ENCODE measurements at places on chromosomes 2 and 18.

- DNase-seq = peak; percentile 95
Observed at GRCh38 chr2:128321784-128322714, 3.4 kb upstream of the HS6ST1 start.

DNA sequence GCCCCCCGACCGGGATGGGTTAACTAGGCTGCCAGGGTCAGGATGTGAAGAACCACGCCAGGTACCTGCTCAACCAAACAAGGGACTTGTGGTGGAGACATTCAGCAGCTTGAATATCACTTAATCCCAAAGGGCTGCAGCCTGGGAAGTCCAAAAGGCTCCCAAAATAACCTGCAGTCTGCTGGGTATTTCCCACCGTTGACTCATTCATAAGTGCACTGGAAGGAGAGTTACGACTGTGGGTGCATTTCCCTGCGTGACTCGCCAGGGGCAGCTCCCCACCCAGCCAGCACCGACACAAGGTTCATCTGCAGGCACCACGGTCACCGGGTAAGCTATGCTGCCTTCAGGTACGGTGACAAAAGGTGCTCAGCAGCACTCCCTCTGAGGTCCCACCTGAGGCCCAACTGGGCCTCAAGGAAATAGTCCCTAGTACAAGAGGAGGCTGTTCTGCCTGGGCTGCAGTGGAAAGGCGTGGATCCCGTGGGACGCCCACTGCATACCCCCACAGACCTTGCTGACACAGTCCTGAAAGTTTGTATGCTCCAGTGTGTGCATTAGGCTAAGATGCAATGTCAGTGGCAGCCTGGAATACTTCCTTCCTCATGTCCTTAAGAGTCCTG is 86.5 kb downstream of the UXS1 start:
- peak; percentile 32 for DNase-seq

DNA sequence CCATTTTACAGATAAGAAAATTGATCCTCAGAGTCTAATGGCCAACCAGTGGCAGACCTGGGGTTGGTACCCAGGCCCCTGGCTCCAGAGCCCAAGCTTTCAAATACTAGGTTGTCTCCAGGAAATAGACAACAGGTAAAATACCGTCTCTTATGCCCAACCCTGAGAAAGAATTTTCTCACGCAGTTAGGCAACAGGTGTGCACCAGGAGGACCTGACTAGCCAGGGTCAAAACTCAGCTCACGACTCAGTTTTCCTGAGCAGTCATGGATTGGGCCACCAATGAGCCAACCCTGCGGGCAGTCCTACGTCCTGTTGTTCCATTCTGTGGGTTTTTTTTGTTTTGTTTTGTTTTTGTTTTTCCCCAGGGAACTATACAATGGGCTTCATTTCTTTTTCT is 13.5 kb downstream of the TRIB2 start:
- no peak for DNase-seq

DNA sequence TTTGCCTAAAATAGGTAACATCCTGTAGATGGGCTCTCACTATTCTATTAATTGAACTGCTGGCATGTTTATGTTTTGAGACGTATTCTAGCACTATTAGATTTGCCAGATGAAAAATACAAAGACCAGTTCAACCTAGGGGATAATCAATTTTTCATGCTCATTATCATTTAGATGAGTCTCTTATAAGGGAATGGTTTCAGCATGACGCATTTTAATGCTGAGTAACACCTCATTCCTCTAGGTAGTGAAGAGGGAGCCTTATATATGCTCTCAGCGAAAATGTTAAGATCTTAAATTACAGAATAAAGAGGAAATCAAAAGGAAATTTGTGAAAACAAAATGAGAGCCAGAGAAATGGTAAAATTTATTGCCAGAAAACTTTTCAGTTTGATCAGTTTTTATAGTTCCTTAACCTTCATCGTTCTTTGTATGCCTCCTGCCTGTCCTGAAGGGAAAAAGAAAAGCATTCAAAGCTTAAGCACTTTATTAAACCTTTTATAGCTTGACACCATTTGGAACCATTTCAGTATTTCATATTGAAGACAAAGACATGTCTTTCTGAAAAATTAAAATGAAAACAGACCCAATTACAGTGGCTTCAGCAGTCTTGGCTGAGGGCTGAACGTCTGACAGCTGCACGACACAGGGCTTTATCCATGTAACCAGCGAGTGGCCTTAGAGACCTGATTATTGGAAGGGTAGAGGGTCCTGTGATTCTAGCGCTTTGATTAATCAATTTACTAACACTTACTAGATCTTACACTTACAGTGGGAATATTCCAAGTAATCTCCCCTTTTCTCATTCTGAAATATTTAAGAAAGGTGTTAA is 112.8 kb downstream of the ADCYAP1 start:
- no peak for DNase-seq

DNA sequence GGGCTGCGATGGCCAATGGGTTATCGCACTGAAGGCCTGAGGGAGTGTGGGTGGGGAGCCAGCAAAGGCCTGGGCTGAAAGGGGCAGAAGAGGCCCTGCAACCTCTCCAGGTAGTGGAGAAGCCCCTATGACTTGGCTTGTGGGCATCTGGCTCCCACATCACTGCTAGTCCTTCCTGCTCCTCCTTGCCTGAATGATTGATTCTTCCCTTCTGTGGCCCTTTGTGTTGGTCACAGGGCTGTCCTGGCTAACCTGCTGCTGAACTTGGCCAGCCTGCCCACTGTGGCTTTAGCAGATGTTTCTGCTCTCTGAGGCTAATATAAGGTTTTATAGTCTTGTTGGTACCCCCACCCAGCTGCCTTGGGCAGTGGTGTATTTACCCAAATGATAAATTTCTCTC is 136.2 kb upstream of the ALPP start:
- DNase-seq = no peak

DNA sequence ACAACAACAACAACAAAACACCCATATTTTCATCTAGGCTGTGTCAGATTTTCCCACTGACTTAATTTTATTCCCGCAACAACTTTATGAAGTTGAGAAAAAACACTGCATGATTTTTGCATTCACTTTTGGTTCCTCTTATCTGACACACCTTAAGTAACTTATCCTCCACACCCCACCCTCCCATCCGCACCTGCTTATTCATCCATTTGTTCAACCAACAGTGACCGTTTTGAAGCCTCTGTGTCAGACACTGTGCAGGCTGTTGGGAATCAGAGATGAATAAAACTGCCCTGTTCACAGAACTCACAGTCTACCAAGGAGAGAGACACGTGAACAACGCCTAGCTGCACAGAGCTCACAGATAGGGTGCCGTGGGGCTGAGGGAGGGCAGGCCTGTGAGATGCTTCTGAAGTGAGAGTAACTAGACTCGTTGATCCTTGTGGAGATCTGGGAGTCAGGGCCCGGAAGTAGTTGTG is 7.4 kb downstream of the CNNM4 start:
- DNase-seq = no peak

DNA sequence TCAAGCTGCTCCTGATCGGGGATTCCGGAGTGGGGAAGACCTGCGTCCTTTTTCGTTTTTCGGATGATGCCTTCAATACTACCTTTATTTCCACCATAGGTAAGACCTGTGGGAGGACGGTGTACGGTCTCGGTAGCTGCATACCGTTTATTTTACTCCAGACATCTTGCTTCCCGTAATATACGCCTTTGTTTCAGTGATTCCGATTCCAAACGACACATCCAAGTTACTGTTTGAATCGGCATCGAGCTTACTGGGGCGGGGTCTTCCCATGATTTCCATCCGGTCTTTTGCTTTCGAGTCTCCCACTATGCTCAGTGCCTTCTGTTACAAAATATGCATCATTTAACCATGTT is 731 bp downstream of the RAB10 start:
- DNase-seq = no peak

GRCh38 chr2:12543978-12544558 is 172.7 kb upstream of the TRIB2 start:
- peak; percentile 68 for DNase-seq

DNA sequence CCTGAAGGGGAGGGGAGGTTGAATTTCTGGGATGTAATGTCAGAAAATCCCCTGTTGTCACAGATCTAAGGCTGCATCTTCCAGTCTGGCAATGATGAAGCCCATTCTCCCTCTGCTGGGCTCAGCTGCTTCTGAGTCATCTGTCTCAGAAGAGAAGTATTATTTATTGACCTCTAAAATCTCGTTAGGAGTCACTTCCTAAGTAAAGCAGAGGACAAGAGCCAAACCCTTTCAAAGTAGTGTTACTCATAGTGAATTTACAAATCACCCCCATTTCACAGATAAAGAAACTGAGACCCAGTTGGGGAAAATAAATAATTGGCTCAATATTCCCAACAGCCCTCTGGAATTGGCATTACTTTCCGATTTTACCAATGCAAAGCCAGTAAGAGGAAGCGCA is 167.3 kb upstream of the SKOR2 start:
- peak; percentile 21 for DNase-seq

- DNase-seq = no peak
Observed at GRCh38 chr2:97701186-97701585, 12.2 kb upstream of the ZAP70 start.

DNA sequence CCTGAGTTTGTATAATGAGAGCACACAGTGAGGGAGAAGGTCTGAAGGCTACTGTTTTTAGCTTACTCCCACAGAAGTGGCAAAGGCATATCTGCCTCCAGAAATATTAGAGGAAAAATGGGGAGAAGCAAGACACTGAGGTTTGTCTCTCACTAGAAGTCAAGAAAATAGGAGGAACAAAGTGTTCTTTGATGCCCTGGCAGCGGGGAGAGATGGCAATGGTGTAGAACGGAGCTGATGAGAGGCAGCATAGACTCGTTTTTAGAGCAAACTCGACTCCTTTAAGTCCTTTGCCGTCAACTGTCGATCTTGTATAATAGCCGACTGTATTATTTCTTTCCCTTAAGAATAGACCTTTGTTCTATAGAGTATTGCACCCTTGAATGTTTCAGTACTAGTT is 73.8 kb downstream of the ANKRD44 start:
- DNase-seq = no peak

DNA sequence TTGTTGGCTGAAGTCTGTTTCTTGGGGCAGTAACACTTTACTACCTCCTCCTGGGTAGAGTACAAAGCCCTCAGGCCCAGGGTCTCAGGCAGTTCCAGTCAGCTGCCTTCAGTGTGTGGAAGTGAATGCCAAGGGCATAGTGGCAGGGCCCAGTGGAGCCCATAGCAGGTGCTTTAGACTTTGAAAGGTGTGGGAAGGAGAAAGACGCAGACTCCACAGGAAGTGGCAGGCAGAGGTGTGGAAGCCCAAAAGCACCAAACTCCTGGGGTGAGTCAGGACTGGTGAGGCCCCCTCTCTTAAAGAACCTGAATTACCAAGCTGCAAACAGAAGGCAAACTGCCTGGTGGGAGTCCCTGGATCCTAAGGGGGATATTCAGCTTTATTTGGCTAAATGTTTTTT is 45.3 kb downstream of the ADAM23 start:
- no peak for DNase-seq

- DNase-seq = no peak
Observed at GRCh38 chr2:143262389-143262788, 133.2 kb downstream of the ARHGAP15 start.

GRCh38 chr2:234483568-234484251 is 13.2 kb downstream of the ARL4C start:
- DNase-seq = no peak

DNA sequence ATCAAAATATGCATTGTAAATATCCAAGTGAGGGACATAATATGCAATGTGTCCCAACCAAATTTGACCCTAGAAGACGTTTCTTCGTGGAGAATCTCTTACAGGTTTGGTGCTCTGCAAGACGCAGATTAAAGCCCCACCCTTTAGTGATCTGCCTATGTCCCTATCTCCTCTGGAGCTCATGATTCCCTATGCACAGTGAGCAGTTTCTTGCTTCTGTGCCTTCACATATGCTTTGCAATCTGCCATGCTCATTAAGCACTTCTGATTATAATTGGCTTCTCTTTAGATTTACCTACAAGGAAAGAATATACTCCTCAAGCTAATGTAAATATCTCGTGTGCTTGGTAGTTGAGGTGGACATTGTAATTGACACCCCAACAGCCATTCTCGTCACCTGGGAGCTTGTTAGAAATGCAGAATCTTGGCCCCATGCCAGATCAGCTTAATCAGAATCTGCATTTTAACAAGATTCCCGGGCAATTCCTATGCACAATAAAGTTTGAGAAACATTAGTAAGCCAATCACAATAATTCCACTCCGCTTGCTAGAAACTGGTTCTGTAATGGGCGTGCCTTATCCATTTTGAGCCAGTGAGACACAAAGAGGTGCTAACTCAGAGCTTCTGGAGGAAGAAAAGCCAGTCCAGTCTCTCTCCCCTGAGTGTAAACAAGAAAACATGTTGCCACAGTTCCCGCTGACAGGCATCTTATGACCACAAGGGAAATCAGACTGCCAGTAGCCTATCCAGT is 2.8 kb upstream of the PUM2 start:
- no peak for DNase-seq

DNA sequence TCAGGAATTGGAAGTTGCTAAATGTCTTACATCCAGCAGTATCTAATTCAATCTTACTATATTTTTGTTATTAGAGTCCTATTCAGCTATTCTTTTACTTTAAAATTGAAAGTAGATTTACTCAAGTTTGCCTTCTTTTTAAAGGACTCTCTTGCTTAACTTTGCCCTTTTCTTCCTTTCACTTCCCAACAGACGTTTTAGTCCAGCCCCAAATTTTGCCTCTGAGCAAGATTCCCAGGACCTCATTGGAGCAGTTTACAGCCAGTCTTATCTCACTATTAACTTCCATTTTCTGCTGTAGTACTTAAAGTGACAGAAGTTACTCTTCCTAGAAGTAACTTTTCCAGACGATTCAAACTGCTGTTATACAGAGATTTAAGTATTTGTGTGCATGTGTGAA is 1.7 kb upstream of the PRKD3 start:
- peak; percentile 81 for DNase-seq

DNA sequence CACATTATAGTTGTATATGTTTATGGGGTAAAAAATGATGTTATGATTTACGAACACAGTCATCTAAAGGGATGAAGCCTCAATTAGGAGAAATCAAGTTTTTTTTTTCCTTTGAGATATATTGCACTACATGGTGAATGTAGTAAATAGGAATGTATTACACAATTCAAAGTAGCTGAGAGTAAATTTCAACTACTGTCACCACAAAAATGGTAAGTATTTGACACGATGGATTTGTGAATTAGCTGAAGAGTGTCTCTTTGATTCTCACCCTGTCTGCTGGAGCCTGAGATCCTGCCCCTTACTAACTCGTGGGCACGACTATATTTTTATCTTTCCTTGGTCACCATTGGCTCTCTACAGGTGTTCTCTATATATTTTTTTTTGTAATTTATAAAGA is 540.4 kb upstream of the DSEL start:
- peak; percentile 33 for DNase-seq

Measured in AG20443 (cell line).